ENCODE measurements at places on chromosomes 6 and 20.

GRCh38 chr6:119834418-119834817 lies 484.9 kb upstream of the MAN1A1 start:
- no peak for DNase-seq

- no peak for DNase-seq
Observed at GRCh38 chr6:107128577-107128976, 13.3 kb upstream of the BEND3 start.

- no peak for DNase-seq
Observed at GRCh38 chr6:45477278-45477677, 99.5 kb upstream of the SUPT3H start.

DNA sequence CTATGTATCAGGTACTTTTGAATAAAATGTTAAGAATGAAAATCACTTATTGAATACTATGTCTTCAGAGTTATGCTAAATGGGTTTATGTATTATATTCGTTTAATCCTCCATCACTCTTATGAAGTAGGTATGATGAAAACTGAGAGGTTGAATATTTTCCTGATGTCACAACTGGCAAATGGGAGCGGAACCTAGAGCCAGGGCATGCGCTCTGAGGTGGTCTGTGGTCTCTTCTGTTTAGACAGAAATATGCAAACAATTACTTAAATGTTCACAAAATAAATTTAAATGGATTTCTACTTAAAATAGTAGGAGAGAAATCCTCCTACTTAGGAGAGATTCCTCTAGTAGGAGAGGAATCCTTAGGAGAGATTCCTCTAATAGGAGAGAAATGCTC lies 21.3 kb upstream of the UTRN start:
- DNase-seq = no peak

DNA sequence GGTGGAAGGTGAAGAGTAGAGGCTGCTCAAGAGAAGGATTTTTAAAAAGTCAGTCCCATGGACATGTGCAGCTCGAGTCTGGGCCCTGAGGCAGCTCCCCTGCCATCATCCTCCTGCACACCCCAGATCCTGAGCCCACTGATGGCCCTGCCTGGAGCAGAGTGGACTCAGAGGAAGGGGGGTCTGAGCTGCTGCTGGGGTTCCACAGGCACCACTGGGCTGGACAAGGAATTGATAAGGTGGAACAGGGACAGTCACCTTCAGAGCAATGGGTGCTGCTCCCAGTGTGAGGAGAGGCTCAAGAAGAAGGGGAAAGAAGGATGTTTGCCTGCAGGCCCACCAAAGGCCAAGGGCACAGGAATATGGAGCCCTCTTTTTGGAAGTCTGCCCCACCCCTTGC lies 6.2 kb downstream of the ULBP2 start:
- no peak for DNase-seq

All from Right ventricle myocardium inferior (tissue), 1 donor.